Inflammatory macrophage treated with lipopolysaccharide for 1 hour (primary cell): ENCODE measurements at places on chromosomes 7 and 10.
A peak's percentile ranks its signal among the peaks of the same experiment; 100 is the strongest.

- peak; percentile 92 for DNase-seq
These were observed 643 bp upstream of the SLC25A28 start for GRCh38 chr10:99620711-99621453.

DNA sequence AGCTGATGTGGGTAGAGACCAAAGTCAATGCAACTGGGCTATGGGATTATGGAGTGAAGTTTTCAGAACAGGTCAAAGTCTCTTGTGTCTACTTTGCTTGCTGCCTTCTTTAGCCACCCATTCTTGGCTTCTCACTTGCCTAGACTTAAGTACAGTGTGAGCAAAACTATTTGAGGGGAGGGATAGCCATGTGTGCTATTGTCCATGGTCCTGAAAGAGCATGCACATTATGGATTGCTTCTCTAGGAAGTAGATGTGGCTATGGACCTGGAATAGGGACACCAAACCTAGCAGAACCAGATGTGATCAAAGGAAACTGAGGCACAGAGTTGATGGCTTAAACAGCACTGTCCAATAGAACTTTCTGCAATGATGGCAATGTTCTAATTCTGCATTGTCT, 81.9 kb upstream of the ZNF800 start:
- DNase-seq: no peak

- no peak for DNase-seq
These were observed 606.0 kb downstream of the INHBA start for GRCh38 chr7:41096917-41097316.

GRCh38 chr7:18995811-18996426, 121.5 kb downstream of the TWIST1 start:
- no peak for DNase-seq

DNA sequence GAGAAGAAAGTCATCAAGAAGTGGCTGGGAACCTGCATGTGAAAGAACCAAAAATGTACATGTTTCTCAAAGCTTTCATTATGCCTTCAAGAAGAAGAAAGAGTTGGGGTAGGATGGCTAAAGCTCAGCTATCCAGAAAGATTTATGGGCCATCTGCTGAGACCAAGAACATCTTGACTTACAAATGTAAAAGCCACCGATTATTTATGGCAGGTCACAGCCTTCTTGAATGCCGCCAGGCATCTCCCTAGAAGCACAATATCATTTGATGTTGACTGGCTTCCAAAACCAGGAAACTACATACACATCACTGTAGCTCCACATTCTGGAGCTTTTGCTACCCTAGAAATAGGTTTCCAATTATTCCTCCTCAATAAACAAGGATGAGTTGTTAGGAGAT, 254.2 kb upstream of the AOAH start:
- no peak for DNase-seq

DNA sequence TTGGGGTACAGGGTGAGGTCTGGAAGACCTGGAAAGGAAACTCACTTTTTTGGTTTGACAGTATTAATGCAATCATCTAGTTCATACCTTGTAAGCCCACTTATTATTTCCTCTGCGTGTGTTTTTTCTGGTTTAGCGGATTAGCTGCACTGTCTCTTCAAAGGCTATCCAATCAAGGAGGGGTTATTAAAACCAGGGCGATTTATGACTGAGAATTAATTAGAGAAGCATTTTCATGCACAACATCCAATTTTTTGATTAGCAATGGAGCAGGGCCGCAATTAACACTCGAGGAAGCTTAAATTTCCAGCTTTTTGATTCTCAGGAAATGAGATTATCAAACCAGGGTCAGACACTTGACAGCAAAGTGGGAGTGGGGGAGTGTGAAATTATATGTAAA, 248.9 kb downstream of the EXOC4 start:
- no peak for DNase-seq

DNA sequence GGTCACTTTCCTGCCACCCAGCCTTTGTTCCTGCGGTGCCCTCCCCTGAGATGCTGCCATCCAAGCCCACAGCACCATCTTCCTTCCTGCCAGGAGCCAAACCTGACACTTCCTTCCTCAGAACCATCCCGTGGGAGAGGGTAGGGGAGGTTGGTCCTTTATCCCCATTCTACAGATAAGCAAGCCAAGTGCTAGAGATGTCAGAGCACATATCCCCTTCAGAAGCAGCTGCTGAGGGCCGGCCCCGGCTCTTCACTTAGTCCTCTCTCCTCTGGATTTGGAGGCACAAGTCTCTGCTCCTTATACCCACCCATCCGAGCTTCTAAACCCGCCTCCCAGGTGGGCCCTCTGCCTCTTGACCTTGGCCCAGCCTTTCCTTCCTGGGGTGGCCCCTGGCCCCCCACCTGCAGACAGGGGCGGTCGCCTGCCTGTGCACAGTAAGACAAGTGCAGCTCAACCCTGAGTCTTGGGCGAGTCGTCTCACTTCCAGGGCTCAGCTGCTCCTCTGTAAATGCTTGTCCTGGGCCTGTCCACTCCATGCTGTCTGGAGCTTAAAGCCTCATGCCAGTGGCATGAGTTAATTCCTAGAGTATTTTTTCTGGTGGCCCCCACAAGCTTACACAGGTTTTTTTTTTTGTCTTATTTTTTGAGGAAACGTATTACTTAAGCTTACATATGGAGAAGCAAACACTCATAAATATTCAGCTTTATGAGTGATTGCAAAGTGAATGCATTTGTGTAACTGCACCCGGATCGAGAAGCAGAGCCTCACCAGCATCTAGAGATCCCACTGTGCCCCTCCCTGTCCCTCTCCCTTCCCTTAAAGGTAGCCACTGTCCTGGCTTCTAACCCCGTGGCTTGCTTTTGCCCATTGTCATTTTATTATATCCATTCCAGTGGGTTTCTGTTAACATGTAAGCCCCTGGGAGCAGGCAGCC, 125.1 kb downstream of the CDH23 start:
- no peak for DNase-seq

GRCh38 chr10:17210361-17210760, 8.9 kb upstream of the TRDMT1 start:
- no peak for DNase-seq

DNA sequence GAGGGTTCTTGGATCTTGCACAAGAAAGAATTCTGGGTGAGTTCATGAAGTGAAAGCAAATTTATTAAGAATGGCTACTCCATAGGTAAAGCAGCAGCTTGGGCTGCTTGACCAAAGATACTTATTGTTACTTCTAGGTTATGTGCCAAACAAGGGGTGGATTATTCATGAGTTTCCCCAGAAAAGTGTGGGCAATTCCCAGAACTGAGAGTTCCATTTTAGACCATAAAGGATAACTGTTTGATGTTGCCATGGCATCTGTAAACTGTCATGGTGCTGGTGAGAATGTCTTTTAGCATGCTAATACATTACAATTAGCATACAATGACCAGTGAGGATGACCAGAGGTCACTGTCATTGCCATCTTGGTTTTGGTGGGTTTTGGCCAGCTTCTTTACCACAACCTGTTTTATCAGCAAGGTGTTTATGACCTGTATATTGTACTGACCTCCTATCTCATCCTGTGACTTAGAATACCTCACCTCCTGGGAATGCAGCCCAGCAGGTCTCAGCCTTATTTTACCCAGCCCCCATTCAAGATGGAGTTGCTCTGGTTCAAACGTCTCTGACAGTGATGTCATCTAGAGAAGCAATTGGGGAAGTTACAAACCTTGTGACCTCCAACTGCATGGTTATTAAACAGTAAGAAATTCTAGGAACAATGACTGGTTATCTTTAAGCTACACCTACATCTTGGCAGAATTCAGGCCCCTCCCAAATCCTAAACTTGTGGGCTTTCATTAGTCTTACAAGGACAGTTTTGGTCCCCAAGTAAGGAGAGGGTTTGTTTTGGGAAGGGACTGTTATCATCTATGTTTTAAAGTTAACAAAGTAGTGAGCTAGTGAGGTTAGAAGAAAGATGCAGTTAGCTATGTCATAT, 48.0 kb upstream of the INHBA start:
- peak; percentile 36 for DNase-seq

- no peak for DNase-seq
These were observed 15.8 kb upstream of the ZNRF2 start for GRCh38 chr7:30268586-30268985.
